ENCODE measurements at places on chromosomes 3 and 15.

DNA sequence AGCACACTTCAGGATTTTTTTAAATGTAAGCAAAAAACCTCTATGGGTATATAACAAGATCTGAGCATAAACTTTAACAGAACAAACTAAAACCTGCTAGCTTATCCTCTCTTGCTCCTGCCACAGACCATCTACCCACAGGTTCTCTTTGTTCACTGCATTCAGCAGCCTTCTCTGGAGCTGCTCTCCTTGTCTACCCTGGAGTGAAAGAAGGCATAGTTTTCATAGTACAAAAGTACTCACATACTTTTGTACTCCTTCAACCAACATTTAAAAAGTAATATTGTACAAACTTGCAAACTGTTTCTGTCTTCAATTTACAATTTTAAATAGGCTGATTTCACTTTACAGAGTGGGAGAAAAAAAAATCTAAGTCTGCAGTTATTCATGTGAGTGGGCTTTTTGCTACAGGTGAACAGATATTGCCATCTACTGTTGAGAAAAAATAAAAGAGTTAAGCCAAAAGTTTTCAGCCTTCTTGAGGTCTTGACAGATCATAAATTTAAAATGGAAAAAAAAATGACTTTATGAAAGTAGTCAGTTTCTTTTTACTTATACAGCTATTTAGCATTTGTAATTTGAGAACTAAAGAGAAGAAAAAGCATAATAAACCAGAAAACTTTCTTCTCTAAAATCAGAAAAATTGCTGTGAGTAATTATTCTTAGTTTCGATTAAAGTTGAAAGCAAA, 20.4 kb downstream of the TERC start:
- no peak for DNase-seq

DNA sequence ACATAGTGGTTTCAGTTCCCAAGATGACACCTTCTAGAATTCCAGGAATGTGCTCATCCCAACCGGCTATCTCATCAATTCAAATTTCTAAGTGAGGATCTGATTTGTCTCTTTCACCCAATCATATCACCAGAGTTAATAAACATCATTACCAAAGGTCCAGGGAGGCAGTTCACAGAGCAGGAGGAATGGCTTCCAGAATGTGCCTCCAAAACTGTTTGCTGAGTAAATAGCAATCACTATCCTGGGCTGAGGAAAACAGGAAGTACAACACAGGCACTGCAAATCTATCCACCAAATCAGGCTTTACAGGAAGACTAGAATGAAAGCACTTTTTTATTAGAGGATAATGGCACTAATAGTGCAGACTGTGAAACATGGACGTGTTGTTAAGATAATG, 61.5 kb downstream of the OSBPL10 start:
- DNase-seq, result no peak

GRCh38 chr3:187960820-187961219, 193.1 kb upstream of the LPP start:
- DNase-seq, result no peak

- DNase-seq, result no peak
Observed at GRCh38 chr3:129723558-129724324, 117.3 kb upstream of the PLXND1 start.

DNA sequence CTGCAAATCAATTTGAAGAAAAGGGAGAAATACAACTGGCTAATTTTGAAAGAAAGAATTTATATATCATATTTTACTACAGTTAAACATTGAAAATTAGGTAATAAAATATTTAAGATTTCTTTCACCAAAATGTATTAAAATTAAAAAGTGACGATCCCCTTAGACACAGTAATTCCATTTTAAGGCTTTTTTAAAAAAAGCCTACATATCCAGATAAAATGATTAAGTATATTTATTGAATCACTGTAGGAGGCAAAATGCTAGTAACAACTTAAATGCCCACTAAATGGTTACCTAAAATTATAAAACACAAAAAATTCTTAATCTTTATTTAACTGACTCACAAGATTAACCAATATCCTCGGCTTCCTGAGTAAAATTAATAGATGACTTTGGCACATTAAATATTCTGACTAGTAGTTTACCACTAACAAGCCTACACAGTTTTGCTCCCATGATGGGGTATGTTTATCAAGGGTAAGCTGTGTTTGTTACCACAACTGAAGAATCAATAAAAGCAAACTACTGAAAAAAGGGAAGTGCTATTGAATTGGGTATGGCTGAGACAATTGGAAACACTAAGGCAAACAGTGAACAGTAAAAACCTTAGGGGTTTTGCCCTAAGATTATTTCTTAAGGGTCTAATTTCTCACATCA, 28.4 kb downstream of the ANKRD28 start:
- DNase-seq, result no peak

GRCh38 chr3:131608741-131609140, 106.0 kb upstream of the MRPL3 start:
- no peak for DNase-seq

- DNase-seq, result no peak
Observed at GRCh38 chr15:95291898-95292472, 1038.5 kb upstream of the NR2F2 start.

- DNase-seq, result no peak
Observed at GRCh38 chr3:138470687-138471086, 36.3 kb downstream of the ESYT3 start.

DNA sequence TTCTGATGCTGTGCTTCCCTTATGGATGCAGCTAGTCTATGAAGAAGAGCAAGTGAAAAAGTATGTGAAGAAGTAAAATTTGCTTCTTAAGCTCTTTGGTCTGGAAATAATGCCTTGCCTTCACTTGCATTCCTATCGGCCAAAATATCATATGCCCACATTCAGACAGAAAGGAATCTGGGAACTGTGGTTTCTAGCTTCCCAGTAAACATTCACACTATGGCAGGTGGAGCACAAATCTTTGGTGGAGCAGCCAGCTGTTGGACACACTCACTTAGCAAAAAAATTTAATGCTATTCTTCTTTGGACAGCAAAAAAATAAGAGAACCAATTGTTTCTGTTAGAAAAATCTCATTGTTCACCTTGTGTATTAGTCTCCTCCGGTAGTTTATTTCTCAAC, 12.3 kb upstream of the COL6A6 start:
- no peak for DNase-seq

DNA sequence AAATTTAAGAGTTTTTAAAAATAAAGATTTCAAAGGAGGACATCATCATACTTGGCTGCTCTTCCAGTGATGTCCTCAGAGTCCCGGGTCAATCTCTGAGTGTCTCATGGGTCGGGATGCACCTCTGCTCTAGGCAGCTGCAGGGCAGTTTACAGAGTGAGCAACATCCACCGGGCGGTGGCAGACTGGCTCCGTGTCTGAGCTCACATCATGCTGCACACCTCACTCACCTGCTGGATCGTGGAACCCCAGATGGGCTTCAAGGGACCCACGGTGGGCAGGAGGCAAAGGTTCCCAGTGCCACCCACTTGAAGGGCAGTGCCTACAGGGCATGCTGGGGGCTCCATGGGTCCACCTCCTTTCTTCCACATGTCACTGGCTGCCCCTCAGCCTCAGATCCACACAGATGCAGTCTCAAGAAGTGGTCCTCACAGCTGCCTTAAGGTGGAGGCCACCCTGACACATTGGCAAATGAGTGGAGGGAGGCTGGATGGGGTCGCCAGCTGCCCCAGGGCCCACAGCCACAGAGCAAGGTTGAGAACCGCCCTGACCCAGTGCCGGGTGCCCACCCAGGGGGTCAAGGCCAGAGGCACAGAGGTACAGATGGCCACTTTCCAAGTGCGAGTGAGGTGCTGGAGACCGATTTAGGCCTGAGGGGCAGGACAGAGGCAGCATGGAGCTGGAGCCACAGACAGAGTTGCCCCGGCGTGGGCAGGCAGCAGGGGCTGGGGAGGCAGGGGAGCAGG, 25.2 kb downstream of the CYFIP1 start:
- DNase-seq, result no peak

DNA sequence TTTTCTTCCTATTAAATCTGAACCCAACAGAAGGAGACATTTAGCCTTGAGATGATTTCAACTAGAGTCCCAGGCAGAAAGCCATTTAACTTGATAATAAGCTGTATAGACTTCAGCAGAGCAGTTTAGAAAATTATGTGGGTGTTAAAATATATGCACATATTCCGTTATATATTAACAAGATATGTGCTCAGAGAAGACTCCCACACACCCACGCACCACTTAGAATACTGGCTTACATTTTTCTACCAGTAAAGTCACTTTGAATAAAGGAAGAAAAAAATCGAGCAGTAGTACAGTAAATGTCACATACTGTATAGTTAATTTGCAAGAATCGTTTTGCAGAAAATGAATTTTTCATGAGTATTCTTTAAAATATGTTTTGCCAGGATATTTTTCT, 599.3 kb downstream of the FGF12 start:
- DNase-seq, result no peak

DNA sequence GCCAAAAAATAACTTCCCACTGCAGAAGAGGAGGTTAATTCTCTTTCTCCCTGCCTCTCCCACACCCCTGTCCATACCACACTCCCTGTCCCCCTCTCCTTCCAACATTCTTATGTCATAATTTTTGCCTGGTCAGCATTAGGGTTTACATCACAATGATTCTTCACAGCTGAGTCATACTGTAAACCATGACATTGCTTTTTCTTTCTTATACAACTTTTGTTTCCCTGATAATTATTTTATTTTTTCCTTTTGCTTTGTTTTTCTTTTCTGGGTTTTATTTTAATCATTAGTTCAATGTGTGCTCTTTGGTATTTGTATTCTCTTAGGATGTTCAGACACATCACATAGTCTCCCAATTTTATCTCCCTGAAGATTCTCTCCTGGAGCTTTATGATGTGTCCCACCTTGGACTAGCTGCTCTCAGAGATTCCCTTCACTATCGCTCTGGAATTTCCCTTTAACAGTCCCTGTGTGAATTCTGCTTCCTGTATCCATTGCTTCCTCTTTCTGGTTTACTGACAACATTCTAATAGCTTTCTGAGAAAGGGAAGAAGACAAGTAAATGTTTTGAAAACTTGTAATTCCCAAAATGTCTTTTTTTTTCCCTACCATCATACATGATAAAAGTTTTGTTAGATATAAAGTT, 70.7 kb downstream of the SOX2 start:
- DNase-seq, result no peak

DNA sequence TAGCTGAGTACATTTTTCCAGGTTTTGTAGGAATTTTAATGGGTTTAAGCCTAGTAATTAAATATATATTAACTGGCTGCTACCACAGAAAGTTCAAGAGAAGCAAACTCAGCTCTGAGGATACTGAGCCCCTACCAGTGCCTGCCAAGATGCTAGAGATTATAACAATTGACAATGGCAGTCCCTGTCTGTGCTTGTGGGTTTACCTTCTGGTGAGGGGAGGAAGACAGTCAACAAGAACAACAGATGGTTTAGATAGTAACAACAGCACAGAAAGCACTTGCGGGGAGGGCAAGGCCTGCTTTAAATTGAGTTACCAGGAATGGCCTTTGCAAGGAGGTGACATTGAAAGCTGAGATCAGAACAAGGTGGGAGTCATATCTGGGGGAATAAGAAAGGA, 56.6 kb upstream of the ARHGEF3 start:
- DNase-seq, result no peak

- no peak for DNase-seq
Observed at GRCh38 chr15:56341201-56341600, 24.0 kb upstream of the TEX9 start.

DNA sequence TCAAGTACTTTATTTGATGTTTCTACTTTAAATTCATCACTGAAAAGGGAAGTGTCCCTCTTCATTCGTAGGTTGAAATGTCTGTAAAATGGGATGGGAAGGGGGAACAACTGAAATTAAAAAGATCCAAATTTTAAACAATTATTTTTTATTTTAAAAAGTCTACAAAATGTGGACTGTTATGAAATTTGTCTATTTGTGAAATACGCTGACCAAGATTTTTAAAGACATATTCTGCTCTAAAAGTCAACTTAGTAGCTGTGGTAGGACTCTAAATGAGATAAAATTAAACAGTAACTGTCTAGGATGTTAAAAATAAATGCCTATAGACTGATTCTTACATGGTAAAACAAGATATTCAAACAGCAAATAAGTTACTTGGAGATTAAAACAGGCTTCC, 67.3 kb downstream of the ADAM10 start:
- no peak for DNase-seq

DNA sequence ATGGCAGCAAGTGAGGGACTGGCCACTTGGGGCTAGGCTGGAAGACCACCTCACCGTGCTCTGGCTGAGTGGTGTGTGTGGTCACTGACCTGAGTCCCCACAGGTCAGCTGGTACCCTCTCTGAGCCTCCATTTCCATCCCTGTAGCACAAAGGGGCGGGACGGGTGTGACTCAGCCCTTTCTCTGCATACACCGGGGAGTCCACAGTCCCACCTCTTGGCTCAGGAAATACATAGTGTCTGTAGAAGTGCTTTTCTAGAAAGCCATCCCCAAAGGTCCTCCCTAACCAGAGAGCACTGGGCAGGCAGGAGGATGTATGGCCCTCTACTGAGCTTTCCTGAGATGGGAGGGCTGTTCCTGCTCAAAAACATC, 27.2 kb downstream of the WNT7A start:
- no peak for DNase-seq

DNA sequence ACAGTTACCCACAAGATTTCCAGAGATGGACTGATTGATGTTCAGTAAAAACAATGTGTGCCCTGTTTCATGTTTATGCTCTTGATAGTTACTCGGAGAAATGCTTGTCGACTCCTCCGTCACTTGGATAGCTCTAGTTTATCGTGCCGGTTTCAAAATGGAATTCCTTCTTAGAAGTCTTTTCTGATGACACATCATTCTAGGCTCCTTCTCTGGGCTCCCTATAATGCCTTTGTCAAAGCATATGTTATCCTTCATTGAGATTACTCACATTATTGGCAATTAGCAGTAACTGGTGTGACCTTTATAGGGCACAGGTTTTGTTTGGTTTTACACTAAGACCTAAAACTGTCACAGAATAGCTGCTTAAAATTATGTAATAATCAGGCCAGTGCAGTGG, 201.8 kb downstream of the CNTN6 start:
- no peak for DNase-seq

- no peak for DNase-seq
Observed at GRCh38 chr3:85313380-85313779, 354.6 kb downstream of the CADM2 start.

DNA sequence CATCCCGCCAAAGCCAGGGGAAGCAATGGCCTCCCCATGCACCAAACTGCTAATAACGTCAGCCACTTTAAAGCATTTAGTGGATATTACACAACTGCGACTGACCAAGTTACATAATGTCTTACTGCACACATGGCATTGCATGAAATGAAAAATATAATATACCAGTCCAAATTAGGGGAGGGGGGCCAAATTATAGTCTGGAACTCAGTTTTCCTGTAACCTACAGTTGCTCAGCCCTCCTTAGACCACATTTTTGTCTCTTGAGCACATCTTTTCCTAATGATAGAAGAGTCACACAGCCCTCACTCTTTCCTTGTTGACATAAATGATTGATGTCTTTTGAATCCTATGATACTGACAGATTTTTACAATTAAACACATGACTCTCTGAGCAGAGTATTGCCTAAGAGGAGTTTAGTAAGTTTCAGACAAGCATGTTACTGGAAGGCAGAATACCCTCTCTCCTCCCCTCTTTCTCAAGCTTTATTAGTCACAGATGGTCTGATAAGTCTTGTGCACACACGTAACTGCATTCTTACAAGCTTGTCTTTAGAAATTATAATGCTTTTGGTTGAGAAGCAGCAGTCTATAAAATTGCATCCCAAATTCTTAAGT, 1.1 kb upstream of the PLD1 start:
- DNase-seq, result no peak

All from activated T-cell treated with anti-CD3 and anti-CD28 coated beads for 24 hours (primary cell).